ENCODE measurements at places on chromosomes 6 and 20. TPM values are rescaled to one million over a fixed set of nuclear protein-coding genes. Genes with fewer than 3 reads are reported as not detected.

- no peak overlapping the region for H3K4me3 ChIP-seq
- H3K36me3 ChIP-seq, result no peaks in the 10 kb centered on the region
- H3K27ac ChIP-seq, result no peak overlapping the region
- DNase-seq, result no peak
Measured at GRCh38 chr6:14957355-14958059, 288.4 kb upstream of the JARID2 start.

DNA sequence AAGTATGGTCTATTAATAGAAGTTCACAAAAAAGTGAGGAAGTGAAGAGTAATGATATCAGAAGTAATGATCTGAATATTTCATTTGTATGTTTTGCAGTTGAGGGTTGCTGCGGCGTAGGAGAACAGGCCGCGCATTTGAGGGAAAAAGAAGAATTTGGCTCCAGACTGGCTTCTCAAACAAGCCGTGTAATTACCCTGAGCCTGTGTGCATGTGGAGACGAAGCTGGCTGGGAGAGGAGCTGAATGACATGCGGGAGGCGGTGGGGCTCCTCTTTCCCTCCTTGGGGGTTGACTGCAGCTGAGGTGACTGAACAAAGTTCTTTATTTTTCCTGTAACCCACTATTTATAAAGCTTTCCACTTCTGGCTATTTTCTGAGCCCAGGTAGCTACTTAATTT lies 115.5 kb upstream of the AFDN start:
- H3K36me3 ChIP-seq, result no peaks in the 10 kb centered on the region
- no peak overlapping the region for H3K27ac ChIP-seq
- no peak for DNase-seq
- H3K27me3 ChIP-seq, result no peaks in the 10 kb centered on the region
- H3K4me1 ChIP-seq, result peaks cover 6% of the 10 kb centered on the region

DNA sequence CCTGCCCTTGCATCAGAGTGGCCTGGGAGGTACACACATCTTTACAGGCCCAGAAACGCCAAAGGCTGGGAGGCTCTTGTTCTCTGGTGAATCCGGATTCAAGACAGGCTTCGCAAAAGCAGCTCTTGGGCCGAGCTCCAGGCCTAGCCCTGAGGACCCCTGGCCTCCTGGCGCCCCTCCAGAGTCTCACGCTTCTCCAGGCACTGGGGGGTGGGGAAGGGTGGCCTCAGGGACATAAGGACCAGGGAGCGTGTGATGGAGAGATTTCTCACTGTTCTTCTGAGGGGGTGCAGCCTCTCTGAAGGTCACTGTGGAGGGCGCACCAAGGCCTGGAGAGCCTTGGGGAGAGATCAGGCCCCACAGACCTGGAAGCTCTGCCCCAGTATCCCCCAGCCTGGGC lies 349.2 kb downstream of the ZFAND3 start:
- DNase-seq, result no peak
- H3K27ac ChIP-seq, result no peak overlapping the region
- H3K27me3 ChIP-seq, result no peaks in the 10 kb centered on the region
- peaks cover 18% of the 10 kb centered on the region for H3K4me1 ChIP-seq
- H3K4me3 ChIP-seq, result no peak overlapping the region

- H3K27me3 ChIP-seq, result peaks cover 38% of the 10 kb centered on the region
- DNase-seq, result no peak
- H3K4me3 ChIP-seq, result no peak overlapping the region
- H3K27ac ChIP-seq, result no peak overlapping the region
Measured at GRCh38 chr20:50194422-50194830, 3.8 kb downstream of the CEBPB start.

DNA sequence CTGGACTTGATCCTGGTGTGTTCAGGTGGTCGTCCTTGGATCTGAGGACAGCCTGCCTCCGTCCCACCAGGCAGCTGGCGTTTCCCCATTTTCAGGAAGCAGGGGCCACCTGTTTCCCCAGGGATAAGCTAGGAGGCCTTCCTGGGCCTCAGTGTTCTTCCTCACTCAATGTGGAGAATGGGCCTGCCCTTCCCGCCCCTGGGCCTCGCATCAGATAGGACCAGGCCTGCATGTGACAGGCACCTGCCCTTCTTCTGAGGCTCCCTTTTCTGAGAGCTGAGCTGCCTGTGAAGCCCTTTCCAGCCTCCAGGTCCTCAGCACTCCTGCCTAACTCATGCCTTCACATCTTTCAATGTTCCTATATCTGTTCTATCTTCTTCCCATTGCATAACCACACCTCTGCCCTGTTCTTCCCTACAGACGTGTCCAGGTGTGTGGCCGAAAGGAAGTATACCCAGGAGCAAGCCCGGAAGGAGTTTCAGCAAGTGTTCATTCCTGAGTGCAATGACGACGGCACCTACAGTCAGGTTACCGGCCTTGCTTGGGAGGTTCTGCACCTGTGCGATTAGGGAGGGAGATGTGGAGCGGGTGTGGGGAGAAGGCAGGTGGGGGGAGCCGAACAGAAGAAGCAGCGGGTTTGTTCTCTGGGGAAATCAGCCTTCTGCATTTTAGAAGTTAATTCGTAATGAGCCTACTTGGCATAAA lies 85.1 kb downstream of the SMOC2 start:
- H3K27ac ChIP-seq, result no peak overlapping the region
- no peaks in the 10 kb centered on the region for H3K27me3 ChIP-seq
- H3K4me1 ChIP-seq, result peaks cover 6% of the 10 kb centered on the region
- H3K4me3 ChIP-seq, result no peak overlapping the region
- DNase-seq, result no peak
- no peaks in the 10 kb centered on the region for H3K36me3 ChIP-seq

DNA sequence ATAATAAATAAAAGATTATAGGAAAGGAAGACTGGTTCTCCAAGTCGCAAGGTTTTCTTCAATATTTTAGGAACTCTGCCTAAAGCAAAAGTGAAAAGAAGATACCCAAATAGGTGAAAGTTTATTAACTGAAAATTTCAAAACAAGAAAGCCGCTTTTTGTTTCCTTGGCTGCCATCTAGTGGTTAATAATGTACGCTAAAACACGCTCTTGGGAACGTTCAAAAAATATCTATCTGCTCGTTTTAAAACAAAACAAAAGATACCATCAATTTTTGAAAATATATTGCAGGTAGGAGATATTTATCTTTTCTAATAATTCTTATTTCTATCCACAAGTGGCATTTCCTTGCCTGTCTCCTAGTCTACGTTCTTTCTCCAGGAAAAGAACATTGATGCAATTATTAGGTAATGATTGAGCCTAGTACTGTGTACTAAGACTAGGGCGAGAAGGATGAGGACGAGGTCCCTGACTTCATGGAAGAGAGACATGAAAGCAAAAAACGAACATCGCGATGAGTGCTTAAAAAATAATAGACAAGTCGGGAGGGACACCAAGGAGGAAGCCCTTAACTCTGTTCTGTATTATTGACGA lies 97.2 kb downstream of the SPTLC3 start:
- H3K4me3 ChIP-seq, result no peak overlapping the region
- no peak overlapping the region for H3K27ac ChIP-seq
- H3K4me1 ChIP-seq, result peaks cover 17% of the 10 kb centered on the region
- peak; percentile 50 for DNase-seq

GRCh38 chr6:121439926-121440325 lies 4.5 kb downstream of the GJA1 start:
- DNase-seq, result no peak
- peaks cover 46% of the 10 kb centered on the region for H3K4me1 ChIP-seq
- no peaks in the 10 kb centered on the region for H3K27me3 ChIP-seq
- H3K27ac ChIP-seq, result peak overlapping the region; percentile 29
- H3K4me3 ChIP-seq, result peak overlapping the region; percentile 76
- peaks cover 12% of the 10 kb centered on the region for H3K36me3 ChIP-seq

GRCh38 chr20:41247523-41248367 lies 69.8 kb downstream of the ZHX3 start:
- H3K4me1 ChIP-seq, result peaks cover 43% of the 10 kb centered on the region
- no peak overlapping the region for H3K4me3 ChIP-seq
- H3K27ac ChIP-seq, result no peak overlapping the region
- H3K27me3 ChIP-seq, result no peaks in the 10 kb centered on the region
- no peaks in the 10 kb centered on the region for H3K36me3 ChIP-seq

GRCh38 chr20:52681288-52681687 lies 290.9 kb upstream of the TSHZ2 start:
- no peaks in the 10 kb centered on the region for H3K27me3 ChIP-seq
- no peak overlapping the region for H3K4me3 ChIP-seq
- H3K27ac ChIP-seq, result no peak overlapping the region

DNA sequence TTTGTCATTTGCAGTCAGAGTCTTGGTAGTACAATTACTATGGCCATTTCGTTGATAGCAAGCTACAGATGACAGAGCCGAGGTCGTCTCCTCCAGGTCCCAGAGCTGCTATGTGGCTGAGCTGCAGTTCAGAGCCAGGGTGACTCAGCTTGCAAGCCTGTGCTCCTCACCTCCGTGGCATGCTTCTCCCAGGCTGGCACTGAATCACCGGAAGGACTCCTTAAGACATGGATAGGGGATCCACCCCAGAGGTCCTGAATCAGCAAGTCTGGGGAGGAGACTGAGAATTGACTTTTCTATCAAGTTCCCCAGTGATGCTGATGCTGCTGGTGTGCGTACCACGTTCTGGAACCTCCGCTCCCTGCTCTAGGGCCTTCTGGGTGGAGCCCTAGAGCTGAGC lies 291.2 kb downstream of the CDH26 start:
- no peak for DNase-seq
- H3K36me3 ChIP-seq, result no peaks in the 10 kb centered on the region
- H3K4me3 ChIP-seq, result no peak overlapping the region
- no peak overlapping the region for H3K27ac ChIP-seq
- H3K4me1 ChIP-seq, result no peaks in the 10 kb centered on the region

DNA sequence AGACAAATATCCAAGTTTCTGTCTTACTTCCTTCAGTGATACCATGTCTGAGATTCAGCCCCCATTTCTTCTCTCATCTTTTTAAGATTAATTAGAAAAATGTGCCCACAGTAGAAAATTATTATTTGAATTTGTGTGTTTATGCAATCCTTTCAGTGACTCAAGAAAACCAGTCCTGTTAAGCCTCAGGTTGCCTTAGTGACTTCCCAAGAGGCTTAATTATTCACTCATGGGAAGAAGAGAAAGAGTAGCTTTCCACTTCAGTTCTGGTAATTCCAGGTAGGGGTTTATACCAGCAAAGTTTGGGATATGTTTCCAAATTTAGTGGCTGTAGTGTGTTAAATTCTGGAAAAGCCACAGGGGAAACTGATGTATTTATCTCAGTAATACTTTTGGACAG lies 149.1 kb downstream of the RIMS1 start:
- H3K27ac ChIP-seq, result no peak overlapping the region
- H3K27me3 ChIP-seq, result no peaks in the 10 kb centered on the region
- no peak for DNase-seq
- H3K4me3 ChIP-seq, result no peak overlapping the region
- no peaks in the 10 kb centered on the region for H3K36me3 ChIP-seq

- H3K4me1 ChIP-seq, result no peaks in the 10 kb centered on the region
- H3K4me3 ChIP-seq, result no peak overlapping the region
- no peaks in the 10 kb centered on the region for H3K36me3 ChIP-seq
- DNase-seq, result no peak
Measured at GRCh38 chr6:112008482-112008881, 45.4 kb upstream of the CCN6 start.

DNA sequence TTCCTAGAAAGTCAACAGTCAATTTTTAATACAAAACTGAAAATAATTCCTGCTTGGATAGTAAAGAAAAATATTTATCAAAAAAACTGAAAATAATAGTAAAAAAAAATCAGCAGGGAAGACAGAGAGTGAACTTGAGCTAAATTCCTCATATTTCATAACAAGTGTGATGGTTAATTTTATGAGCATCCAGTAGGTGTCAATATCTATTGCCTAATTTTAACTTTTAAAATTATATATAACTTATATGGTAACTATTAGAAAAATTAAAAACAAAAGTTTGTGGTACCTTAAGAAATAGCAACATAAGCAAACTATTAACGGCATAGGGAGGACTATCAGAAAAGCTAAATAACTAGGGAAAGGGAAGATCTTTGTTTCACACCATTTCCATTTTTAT lies 2.1 kb downstream of the EPM2A start:
- H3K36me3 ChIP-seq, result no peaks in the 10 kb centered on the region
- H3K27me3 ChIP-seq, result no peaks in the 10 kb centered on the region
- no peak for DNase-seq
- H3K4me3 ChIP-seq, result no peak overlapping the region
- no peak overlapping the region for H3K27ac ChIP-seq

- H3K4me3 ChIP-seq, result no peak overlapping the region
- DNase-seq, result no peak
- H3K27me3 ChIP-seq, result no peaks in the 10 kb centered on the region
- no peaks in the 10 kb centered on the region for H3K4me1 ChIP-seq
- no peak overlapping the region for H3K27ac ChIP-seq
- H3K36me3 ChIP-seq, result no peaks in the 10 kb centered on the region
Measured at GRCh38 chr6:11909696-11910132, 102.4 kb upstream of the HIVEP1 start.

GRCh38 chr6:42978487-42978838 lies 518 bp downstream of the PEX6 start:
- no peaks in the 10 kb centered on the region for H3K36me3 ChIP-seq
- H3K27me3 ChIP-seq, result no peaks in the 10 kb centered on the region
- peak overlapping the region; percentile 99 for H3K4me3 ChIP-seq
- H3K4me1 ChIP-seq, result peaks cover 9% of the 10 kb centered on the region
- no peak overlapping the region for H3K27ac ChIP-seq

GRCh38 chr6:13766201-13766634 lies 48.1 kb downstream of the MCUR1 start:
- H3K4me3 ChIP-seq, result no peak overlapping the region
- no peak overlapping the region for H3K27ac ChIP-seq
- no peak for DNase-seq
- H3K27me3 ChIP-seq, result no peaks in the 10 kb centered on the region

- no peaks in the 10 kb centered on the region for H3K27me3 ChIP-seq
- no peaks in the 10 kb centered on the region for H3K36me3 ChIP-seq
- no peaks in the 10 kb centered on the region for H3K4me1 ChIP-seq
- H3K4me3 ChIP-seq, result no peak overlapping the region
- no peak for DNase-seq
Measured at GRCh38 chr6:11667876-11668275, 110.7 kb downstream of the ADTRP start.

DNA sequence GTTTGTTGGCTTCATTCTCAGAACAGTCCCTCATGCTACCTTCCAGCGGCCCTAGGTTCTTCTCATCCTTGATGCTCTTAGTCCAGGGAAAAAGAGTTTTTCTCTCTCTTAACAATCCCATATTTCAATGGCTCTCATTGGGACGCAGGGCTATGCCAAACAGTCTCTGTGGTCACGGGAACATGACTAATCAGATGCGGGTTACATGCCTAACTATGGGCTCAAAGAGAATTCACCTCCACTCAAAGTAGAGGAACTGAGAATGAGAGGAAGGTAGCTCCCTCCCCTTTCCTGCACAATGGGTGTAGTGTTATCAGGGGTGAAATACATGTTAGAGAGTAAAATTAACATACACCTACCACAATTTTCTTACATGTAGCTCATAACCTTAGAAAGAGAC lies 18.1 kb upstream of the ATRN start:
- no peak overlapping the region for H3K4me3 ChIP-seq
- no peaks in the 10 kb centered on the region for H3K36me3 ChIP-seq
- no peak overlapping the region for H3K27ac ChIP-seq
- H3K4me1 ChIP-seq, result peaks cover 43% of the 10 kb centered on the region

HLA-DPB1 gene
- 8.0 TPM for total RNA-seq

UST gene
- 33.9 TPM for total RNA-seq

ESF1 gene
- 29.1 TPM for total RNA-seq

PLCG1 gene
- total RNA-seq, result 146 TPM

ZGPAT gene
- total RNA-seq, result 26.8 TPM

FOXS1 gene
- 0.53 TPM for total RNA-seq

TBC1D22B gene
- 16.2 TPM for total RNA-seq
